ENCODE measurements at places on chromosomes 7 and 10. TPM values are rescaled to one million over a fixed set of nuclear protein-coding genes. Genes with fewer than 3 reads are reported as not detected.

TMEM140 gene
- 84.9 TPM for total RNA-seq

GTPBP10 gene
- total RNA-seq = 39.5 TPM

GNG11 gene
- 1.7 TPM for total RNA-seq

FGL2 gene
- total RNA-seq = 7.0 TPM

TEX47 gene
- total RNA-seq = not detected

EN2 gene
- total RNA-seq = not detected

SNX10 gene
- total RNA-seq = 33.6 TPM

CCDC7 gene
- 23.5 TPM for total RNA-seq

AOAH gene
- 4.7 TPM for total RNA-seq

OPALIN gene
- total RNA-seq = not detected

ACBD7 gene
- total RNA-seq = 1.3 TPM

LRIT1 gene
- not detected for total RNA-seq

NAT16 gene
- total RNA-seq = not detected

FEZF1 gene
- not detected for total RNA-seq

ARHGEF35 gene
- total RNA-seq = 4.2 TPM

AZGP1 gene
- not detected for total RNA-seq

CTAGE6 gene
- 1.9 TPM for total RNA-seq

Measured in B cell (primary cell).